ENCODE measurements at places on chromosomes 7 and 10. TPM values are rescaled to one million over a fixed set of nuclear protein-coding genes. Genes with fewer than 3 reads are reported as not detected.

Gene GRID2IP
- 0.15 TPM for total RNA-seq

Gene SPDYE5
- total RNA-seq, result not detected

Gene EPHA1
- total RNA-seq, result 0.17 TPM

Gene FRAT1
- 1.0 TPM for total RNA-seq

Gene POMZP3
- total RNA-seq, result 2.7 TPM

Gene TEX36
- not detected for total RNA-seq

Gene CUZD1
- 0.45 TPM for total RNA-seq

Gene C7orf57
- not detected for total RNA-seq

Gene HYAL4
- total RNA-seq, result not detected

Measured in bronchus fibroblast of lung (primary cell).